Mesendoderm (in vitro differentiated cells): ENCODE measurements at places on chromosomes 6 and 20.

GRCh38 chr6:169779092-169779815 is 27.8 kb downstream of the ERMARD start:
- H3K4me3 ChIP-seq, result no peak overlapping the region
- H3K36me3 ChIP-seq, result peaks cover 1% of the 10 kb centered on the region
- no peaks in the 10 kb centered on the region for H3K4me1 ChIP-seq
- no peaks in the 10 kb centered on the region for H3K27me3 ChIP-seq

DNA sequence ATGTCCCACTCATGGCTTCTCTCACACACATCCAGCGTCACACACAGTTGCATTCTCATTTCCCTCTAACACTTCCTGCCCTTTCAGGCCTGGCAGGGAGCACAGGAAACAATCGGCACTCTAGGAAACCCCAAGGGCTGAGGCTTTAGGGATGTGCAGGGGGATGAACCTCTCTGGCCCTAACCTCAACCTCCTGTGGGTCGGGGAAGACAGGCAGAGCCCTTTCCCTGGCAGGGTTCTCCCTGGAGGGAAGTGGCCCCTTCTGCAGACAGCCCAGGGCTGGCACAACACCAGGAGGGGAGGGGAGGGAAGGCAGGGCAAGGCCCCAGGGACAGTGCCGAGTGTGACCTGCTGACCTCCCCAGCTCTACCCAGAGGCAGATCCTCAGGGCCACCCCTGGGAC is 2.7 kb downstream of the TEAD3 start:
- H3K4me3 ChIP-seq, result no peak overlapping the region
- H3K36me3 ChIP-seq, result no peaks in the 10 kb centered on the region
- no peak for DNase-seq
- H3K4me1 ChIP-seq, result peaks cover 43% of the 10 kb centered on the region
- H3K27me3 ChIP-seq, result no peaks in the 10 kb centered on the region
- H3K27ac ChIP-seq, result no peak overlapping the region

DNA sequence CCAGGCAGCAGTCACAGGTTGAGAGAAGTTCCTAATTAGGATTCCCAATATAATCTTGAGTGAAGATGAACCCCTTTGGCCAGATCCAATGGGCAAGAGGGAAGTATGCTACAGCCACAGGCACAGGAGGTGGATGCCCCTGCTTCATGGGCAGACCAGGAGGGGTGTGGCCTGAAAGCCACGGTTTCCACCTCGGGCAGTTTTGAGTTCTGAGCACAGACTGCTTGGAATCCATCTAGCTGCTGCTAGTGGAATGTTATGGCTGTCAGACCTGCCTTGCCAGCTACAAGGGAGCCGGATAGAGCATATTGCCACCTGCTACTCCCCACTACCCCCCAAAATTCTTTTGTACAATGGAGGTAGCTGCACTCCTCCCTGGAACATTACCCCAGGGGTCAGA is 672.9 kb downstream of the HACE1 start:
- H3K27me3 ChIP-seq, result no peaks in the 10 kb centered on the region
- no peaks in the 10 kb centered on the region for H3K36me3 ChIP-seq
- no peaks in the 10 kb centered on the region for H3K4me1 ChIP-seq
- DNase-seq, result peak; percentile 39

- H3K4me1 ChIP-seq, result no peaks in the 10 kb centered on the region
- no peaks in the 10 kb centered on the region for H3K36me3 ChIP-seq
- H3K4me3 ChIP-seq, result no peak overlapping the region
- H3K27ac ChIP-seq, result no peak overlapping the region
Measured at GRCh38 chr6:3650959-3651697, 100.4 kb downstream of the PXDC1 start.

DNA sequence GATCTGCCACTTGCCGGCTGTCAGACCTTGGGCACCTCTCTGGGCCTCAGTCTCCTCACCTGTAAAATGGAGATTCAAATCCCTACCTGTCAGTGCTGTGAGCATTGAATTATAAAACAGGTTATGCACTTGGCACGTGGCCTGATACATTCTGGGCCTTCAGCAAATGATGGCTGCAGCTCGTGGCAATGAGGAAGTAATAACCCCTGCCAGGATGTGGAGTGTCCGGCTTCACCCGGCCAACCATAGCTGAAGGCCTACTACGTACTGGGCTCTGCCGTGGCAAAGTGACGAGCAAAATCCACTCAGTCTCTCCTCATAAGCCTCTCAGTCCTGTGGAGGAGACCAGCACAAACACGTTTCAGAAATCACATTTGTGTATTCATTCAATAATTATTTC is 10.9 kb upstream of the VSTM2L start:
- no peak for DNase-seq
- no peaks in the 10 kb centered on the region for H3K27me3 ChIP-seq
- no peaks in the 10 kb centered on the region for H3K36me3 ChIP-seq
- no peak overlapping the region for H3K4me3 ChIP-seq
- peaks cover 2% of the 10 kb centered on the region for H3K4me1 ChIP-seq

GRCh38 chr20:19660808-19661378 is 97.2 kb upstream of the RIN2 start:
- no peak for DNase-seq
- H3K27me3 ChIP-seq, result no peaks in the 10 kb centered on the region
- no peak overlapping the region for H3K4me3 ChIP-seq
- no peaks in the 10 kb centered on the region for H3K36me3 ChIP-seq
- no peaks in the 10 kb centered on the region for H3K4me1 ChIP-seq
- no peak overlapping the region for H3K27ac ChIP-seq

DNA sequence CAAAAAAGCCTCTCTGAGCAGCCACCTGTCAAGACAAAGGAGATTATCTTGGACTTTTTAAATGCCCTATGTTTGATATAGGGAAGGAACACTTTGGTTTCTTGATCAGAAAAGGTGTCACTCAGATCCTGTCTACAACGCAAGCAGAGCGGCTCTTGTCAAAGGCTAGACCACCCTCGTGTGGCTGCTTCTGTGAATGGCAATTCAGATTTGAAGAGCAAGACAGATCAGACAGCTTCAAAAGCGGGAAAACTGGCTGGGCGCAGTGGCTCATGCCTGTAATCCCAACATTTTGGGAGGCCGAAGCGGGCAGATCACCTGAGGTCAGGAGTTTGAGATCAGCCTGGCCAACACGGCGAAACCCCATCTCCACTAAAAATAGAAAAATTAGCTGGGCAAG is 10.1 kb upstream of the NXT1 start:
- no peaks in the 10 kb centered on the region for H3K36me3 ChIP-seq
- DNase-seq, result peak; percentile 84
- H3K27ac ChIP-seq, result no peak overlapping the region
- H3K27me3 ChIP-seq, result no peaks in the 10 kb centered on the region

DNA sequence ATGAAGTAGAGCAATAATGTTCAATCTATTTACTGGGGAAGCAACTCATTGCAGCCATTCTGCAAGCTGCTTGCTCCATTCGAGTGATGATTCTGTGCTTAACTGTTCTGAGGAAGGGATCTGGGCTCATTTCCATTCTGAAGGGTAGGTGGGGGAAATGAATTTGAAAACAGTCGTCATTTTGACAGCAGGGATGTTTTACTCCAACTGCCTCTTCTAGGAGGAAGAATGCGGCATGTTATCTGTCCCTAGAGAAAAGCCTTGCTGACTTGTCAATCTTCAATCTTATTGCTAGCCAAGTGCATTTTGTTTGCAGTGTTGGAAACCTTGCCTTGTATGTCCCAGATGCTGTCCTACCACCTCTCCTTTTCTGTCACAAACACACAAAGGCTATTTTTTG is 105.9 kb downstream of the PRDM13 start:
- no peaks in the 10 kb centered on the region for H3K27me3 ChIP-seq
- no peaks in the 10 kb centered on the region for H3K4me1 ChIP-seq
- no peak for DNase-seq
- H3K27ac ChIP-seq, result no peak overlapping the region
- no peak overlapping the region for H3K4me3 ChIP-seq

DNA sequence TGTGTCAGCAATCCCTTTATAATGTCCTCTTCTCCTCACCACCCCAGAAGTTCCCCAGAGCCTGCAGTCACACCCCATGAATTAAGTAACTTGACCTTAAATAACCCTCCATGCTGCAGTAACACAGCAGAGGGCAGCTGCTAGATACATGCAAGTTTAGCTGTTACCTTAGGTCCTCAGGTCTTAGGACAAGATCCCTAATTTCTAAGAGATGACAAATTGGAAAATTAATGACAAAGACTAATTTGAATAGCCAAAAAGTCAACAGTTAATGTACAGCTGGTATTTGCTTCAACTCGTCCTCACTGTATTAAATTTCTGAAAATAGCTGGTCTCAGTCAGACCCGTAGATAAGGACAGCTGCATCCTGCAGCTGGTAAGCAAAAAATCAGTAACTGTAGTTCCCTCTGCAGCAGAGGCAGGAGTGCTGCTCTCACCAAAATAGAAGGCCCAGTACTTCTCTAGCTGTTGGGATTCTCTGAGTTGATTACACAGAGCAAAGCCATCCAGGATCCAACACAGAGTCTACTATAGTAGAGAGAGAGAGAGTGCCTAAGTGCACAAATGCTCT is 62.4 kb downstream of the TNFRSF21 start:
- peaks cover 2% of the 10 kb centered on the region for H3K4me1 ChIP-seq
- H3K27ac ChIP-seq, result no peak overlapping the region
- DNase-seq, result no peak
- H3K36me3 ChIP-seq, result peaks cover 2% of the 10 kb centered on the region
- H3K27me3 ChIP-seq, result no peaks in the 10 kb centered on the region
- H3K4me3 ChIP-seq, result no peak overlapping the region

DNA sequence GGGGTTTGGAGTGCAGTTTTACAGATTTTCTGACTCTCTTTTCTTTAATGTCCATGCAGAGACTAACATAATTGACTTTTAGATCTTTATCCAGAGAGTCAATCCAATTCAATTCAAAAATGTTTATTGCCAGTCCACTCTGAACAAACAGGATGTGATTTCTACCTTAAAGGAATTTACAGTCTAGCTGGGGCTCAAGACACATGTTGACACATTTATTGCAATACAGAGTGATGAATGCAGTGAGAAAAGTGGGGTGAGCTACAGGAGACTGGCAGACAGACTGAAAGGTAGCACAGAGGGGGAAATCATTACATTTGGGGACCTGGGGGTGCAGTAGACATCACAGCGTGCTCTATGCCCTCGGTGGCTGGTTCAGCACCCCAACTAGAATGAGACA is 193.9 kb downstream of the SLC24A3 start:
- no peaks in the 10 kb centered on the region for H3K36me3 ChIP-seq
- no peak for DNase-seq
- no peaks in the 10 kb centered on the region for H3K27me3 ChIP-seq
- no peak overlapping the region for H3K4me3 ChIP-seq
- H3K4me1 ChIP-seq, result no peaks in the 10 kb centered on the region

GRCh38 chr20:34915749-34916455 is 39.5 kb downstream of the ACSS2 start:
- H3K4me1 ChIP-seq, result no peaks in the 10 kb centered on the region
- no peak for DNase-seq
- no peak overlapping the region for H3K4me3 ChIP-seq
- H3K27ac ChIP-seq, result no peak overlapping the region
- no peaks in the 10 kb centered on the region for H3K27me3 ChIP-seq
- H3K36me3 ChIP-seq, result no peaks in the 10 kb centered on the region

- H3K36me3 ChIP-seq, result no peaks in the 10 kb centered on the region
- no peak overlapping the region for H3K27ac ChIP-seq
- no peaks in the 10 kb centered on the region for H3K27me3 ChIP-seq
Measured at GRCh38 chr20:10242166-10242565, 23.5 kb downstream of the SNAP25 start.

DNA sequence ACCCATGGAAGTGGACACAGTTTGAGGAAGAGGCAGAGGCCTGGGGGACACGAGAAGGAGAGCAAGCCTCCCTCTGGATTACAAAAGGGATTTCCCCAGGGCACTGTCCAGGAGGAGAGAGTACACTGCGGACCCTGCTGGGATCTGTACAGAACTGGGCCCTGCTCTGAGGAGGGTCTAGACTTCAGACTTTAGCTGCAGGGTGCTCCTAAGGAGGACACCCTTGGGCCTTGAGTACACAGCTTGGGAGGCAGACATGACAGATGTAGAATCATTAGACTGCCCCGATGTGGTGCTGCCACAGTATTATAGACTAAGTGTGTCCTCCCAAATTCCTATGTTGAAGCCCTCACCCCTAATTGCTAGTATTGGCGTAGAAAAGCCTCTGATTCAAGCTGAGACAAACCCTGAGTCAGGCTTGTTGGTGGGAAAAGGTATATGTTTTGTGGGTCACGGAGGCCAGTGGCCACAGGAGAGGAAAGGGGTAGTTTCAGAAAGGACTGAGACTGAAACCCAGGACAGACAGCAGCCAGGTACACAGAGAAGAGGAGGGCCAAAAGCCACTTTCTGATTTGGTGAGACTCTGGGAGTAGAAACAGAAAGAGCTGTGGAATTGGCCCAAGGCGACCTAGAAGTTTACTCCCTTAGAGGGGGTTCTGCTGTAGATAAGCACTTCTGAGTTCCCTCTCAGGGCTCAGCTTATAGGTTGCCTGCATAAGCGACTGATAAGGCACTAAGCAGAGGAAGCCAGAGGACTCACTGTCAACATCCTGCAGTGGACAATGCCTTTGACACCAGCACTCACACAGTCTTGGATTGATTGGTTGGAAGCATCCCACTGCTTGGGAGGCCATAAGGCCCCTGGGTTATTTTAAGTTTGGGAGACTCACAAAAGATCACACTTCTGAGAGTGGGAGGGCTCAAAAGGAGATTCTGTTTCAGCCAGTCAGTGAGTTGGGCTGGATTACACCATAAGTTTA is 16.5 kb upstream of the SH3BGRL2 start:
- H3K27ac ChIP-seq, result no peak overlapping the region
- H3K27me3 ChIP-seq, result no peaks in the 10 kb centered on the region
- H3K4me3 ChIP-seq, result no peak overlapping the region
- no peaks in the 10 kb centered on the region for H3K4me1 ChIP-seq
- no peaks in the 10 kb centered on the region for H3K36me3 ChIP-seq

DNA sequence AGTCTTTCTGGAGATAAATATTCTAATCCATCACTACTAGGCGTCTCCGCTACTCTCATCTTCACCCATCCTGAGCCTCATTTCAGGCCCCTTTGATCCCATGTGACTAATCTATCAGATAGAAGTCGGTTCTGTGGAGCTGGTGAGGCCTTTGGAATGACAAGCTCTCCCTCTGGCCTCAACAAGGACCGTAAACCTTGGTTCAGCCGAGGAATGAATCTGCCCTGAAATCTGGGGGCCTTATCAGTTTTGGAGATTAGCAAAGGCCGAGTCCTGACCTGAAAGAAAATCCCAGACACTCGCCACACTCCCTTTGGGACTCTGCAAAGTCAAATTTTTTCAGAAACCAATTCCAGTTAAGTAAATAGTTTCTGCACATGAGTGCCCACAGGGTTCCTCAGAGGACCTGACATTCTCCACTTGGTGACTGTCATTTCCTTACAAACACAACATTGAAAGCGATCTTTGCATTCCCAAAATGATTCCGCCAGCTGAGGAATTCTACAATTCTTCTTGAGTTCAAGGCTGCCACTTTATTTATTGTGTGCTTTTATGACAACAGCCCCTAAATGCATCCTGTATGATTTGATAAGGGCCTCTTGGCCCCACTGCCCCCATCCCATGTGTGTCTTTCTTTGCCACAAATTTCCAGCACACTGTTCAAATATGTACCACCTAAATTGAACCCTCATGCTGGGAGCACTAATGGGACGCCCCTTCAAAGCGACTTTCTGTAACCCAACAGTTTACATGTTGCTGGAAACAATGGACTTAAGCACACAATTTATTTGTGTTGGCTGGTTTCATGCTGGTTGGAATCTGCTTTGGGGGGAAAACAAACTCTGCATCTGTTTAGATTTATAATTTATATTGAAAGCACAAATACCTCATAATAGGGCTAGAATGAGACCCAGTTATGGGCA is 10.0 kb upstream of the RIPOR3 start:
- H3K36me3 ChIP-seq, result no peaks in the 10 kb centered on the region
- no peak overlapping the region for H3K4me3 ChIP-seq
- DNase-seq, result no peak
- no peaks in the 10 kb centered on the region for H3K27me3 ChIP-seq
- H3K4me1 ChIP-seq, result no peaks in the 10 kb centered on the region
- no peak overlapping the region for H3K27ac ChIP-seq
